ENCODE measurements at places on chromosomes 16 and 17. TPM values are rescaled to one million over a fixed set of nuclear protein-coding genes. Genes with fewer than 3 reads are reported as not detected.

The CETP gene
- not detected for total RNA-seq

The AANAT gene
- total RNA-seq, result 0.58 TPM

The KRT12 gene
- total RNA-seq, result not detected

The KRTAP1-5 gene
- total RNA-seq, result not detected

DNA sequence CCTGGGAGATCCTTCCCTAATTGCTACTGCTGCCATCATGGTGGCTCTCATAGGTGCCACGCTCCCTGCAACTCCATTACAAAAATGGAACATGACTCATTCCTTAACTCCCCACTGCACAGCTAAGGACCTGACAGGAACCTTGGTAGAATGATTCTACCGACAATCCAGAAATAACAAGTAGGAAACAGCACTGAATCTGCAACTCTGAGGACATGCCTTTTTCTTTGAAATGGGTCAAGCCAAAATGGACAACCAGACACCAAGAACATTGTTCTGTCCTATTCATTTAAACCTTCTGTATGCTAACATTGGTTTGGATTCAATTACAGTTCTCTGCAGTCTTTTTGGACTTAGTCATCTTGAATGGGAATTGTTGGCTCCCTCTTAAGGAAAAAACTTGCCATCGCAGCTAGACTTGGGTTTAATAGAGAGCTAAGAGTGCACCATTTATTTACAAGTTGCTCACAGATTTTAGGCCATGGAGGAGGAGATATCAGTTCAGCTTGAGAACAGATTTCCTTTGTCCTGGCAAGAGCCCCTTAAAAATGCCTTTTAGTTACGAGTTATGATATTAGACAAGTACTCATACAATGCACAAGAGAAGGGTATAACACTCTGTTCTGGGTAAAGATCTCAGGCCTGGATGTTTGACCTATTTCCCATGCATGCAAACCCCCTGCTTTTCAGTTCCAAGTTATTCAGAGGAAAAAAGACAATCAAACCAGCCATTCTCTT is 20.9 kb upstream of the NSRP1 start:
- no peaks in the 10 kb centered on the region for H3K27me3 ChIP-seq
- DNase-seq, result peak; percentile 74
- peaks cover 14% of the 10 kb centered on the region for H3K4me1 ChIP-seq
- no peak overlapping the region for H3K4me3 ChIP-seq

GRCh38 chr16:88407807-88408206 is 25.0 kb downstream of the ZNF469 start:
- H3K27ac ChIP-seq, result no peak overlapping the region
- no peaks in the 10 kb centered on the region for H3K4me1 ChIP-seq
- no peak for DNase-seq
- H3K4me3 ChIP-seq, result no peak overlapping the region

The RAPGEFL1 gene
- total RNA-seq, result 2.7 TPM

DNA sequence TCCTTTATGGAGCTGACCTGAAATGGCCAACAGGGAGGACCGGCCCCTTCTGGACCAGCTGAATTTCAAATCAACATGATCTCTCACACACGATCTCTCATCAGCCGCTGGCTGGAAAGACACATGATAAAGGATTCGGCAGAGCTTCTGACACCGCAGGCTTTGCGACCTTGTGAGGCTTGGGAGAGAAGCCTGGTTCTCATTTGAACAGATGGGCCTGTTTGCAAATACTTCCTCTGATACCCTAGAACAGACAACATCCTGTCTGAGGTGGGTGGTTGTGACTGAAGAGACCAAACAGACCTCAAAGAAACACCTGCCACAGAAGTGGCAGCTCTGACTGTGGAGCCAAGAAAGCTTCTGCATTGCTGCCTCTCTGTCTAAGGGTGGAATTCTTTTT is 77.9 kb upstream of the SDK2 start:
- no peak for DNase-seq
- peaks cover 22% of the 10 kb centered on the region for H3K4me1 ChIP-seq
- no peak overlapping the region for H3K27ac ChIP-seq
- no peaks in the 10 kb centered on the region for H3K27me3 ChIP-seq
- H3K4me3 ChIP-seq, result no peak overlapping the region
- H3K36me3 ChIP-seq, result no peaks in the 10 kb centered on the region

The HNF1B gene
- not detected for total RNA-seq

The EPN3 gene
- total RNA-seq, result not detected

GRCh38 chr17:77404812-77405581 is 264.2 kb downstream of the SEC14L1 start:
- H3K4me3 ChIP-seq, result no peak overlapping the region
- peaks cover 29% of the 10 kb centered on the region for H3K4me1 ChIP-seq
- no peak overlapping the region for H3K27ac ChIP-seq
- DNase-seq, result no peak
- H3K27me3 ChIP-seq, result no peaks in the 10 kb centered on the region

GRCh38 chr17:48453447-48453846 is 23.4 kb upstream of the SKAP1 start:
- no peak overlapping the region for H3K27ac ChIP-seq
- no peak for DNase-seq
- H3K27me3 ChIP-seq, result no peaks in the 10 kb centered on the region
- H3K36me3 ChIP-seq, result no peaks in the 10 kb centered on the region

GRCh38 chr17:16511593-16511992 is 19.6 kb upstream of the LRRC75A start:
- H3K27ac ChIP-seq, result peak overlapping the region; percentile 77
- H3K27me3 ChIP-seq, result no peaks in the 10 kb centered on the region
- H3K36me3 ChIP-seq, result no peaks in the 10 kb centered on the region
- peaks cover 25% of the 10 kb centered on the region for H3K4me1 ChIP-seq
- H3K4me3 ChIP-seq, result no peak overlapping the region

GRCh38 chr17:78107457-78107856 is 21.1 kb downstream of the TMC6 start:
- no peak overlapping the region for H3K27ac ChIP-seq
- no peak overlapping the region for H3K4me3 ChIP-seq
- no peak for DNase-seq
- H3K27me3 ChIP-seq, result no peaks in the 10 kb centered on the region
- 0 out of 2 replicates have a peak, but pooled peaks cover 2% of the 10 kb centered on the region for H3K4me1 ChIP-seq

GRCh38 chr16:48560692-48561091 is 49.3 kb downstream of the N4BP1 start:
- no peak overlapping the region for H3K4me3 ChIP-seq
- H3K36me3 ChIP-seq, result peaks cover 29% of the 10 kb centered on the region
- no peak for DNase-seq
- H3K4me1 ChIP-seq, result 0 out of 2 replicates have a peak, but pooled peaks cover 3% of the 10 kb centered on the region
- no peak overlapping the region for H3K27ac ChIP-seq
- H3K27me3 ChIP-seq, result no peaks in the 10 kb centered on the region

DNA sequence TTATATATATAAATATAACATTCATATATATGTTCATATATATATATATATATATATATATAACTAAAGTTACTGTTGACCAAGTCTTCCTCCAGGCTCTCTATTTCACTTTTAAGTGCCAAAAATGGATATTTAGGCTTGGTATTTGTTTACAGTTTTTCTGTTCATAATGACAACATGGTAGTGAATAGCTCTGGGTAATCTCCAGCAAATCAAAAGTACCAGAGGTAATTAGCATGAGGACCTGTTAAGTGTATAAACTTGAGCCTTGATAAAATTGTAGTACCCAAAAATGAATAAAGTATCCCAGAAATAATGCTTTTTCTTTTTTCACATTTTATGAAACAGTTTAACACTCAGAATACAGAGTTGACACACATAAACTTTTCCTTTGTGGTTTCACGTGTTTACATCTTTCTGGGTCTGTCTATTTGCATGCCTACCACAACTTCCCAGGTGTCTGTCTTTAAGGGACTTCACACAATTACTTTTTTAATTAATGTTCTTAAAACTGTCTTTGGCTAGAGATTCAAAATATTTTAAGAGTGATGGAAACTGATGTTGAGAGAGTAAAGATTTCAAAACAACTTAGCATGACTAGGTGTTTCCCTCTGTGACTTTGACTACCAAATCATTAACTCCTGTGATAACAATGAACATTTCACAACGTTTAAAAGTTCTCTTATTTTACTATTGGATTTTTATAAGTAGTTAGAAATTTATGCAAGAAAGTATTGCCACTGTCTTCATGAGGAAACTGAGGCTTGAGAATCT is 47.9 kb downstream of the RABEP1 start:
- H3K27ac ChIP-seq, result no peak overlapping the region
- DNase-seq, result no peak
- H3K36me3 ChIP-seq, result peaks cover 5% of the 10 kb centered on the region
- H3K4me3 ChIP-seq, result no peak overlapping the region
- H3K4me1 ChIP-seq, result 0 out of 2 replicates have a peak, but pooled peaks cover 6% of the 10 kb centered on the region

Measured in SJCRH30 (cell line).